ENCODE measurements at places on chromosomes 5 and 9.

GRCh38 chr5:112174959-112175594 lies 244.0 kb downstream of the EPB41L4A start:
- no peak for DNase-seq

DNA sequence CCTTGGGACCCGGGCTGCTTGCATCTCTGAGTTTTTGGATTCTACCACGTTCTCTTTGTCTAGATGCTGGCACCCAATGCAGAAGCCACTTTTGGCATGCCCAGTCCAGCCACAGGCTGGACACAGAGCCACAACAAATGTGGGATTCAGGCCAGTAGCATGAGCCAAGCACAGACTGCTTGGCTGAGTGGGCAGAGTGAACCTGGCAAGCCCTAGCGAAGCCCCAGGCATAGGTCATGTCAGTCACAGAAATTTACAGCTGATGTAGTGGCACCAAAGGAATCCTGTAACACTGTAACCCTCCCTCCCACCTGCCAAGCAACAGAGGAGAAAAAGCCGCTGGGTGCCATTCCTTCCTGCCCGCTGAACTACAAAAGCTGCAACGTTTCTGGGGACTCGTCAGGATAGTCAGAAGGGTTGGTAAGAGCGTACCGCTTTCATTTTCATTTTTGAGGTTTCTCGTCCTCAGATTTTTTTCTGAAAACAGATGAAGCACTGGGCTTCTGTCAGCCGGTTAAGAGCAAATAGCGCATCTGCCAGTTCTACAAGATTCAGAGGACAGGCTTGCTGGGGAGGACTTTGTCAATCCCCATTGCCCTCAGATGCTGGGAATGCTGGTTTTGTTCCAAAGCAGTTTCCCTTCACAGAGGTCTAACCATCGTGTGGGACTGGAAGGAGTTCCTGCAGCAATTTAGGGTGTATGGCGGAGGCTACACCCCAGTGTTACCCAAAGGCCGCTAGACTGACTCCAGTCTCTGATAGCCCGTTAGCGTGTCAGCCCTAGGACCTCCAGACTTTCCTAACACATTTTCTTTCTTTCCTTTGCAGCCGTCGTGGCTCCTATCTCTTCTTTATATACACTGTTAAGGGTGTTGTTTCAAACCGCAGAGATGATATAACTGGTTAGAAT lies 399.0 kb downstream of the HTR1A start:
- DNase-seq: no peak

- DNase-seq: no peak
Observed at GRCh38 chr5:76257897-76258296, 145.2 kb upstream of the IQGAP2 start.

DNA sequence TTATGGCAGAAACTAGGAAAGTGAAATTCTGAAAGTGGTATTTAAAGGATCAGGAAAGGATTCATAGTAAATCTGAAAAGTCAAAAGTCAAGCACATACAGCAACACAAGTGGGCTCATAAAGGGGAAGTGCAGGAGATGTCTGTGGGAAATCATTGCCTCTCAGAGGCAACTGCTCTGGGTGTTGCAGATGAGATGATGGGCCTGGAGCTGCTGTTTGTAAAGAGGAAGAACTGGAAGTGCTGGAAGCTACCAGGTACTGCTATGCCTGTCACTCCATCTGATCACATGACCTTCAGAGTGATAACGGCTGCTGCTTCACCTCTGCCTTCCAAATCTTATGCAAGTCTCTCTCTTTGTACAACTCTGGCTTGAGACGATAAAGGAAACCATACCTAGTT lies 55.9 kb downstream of the ADRB2 start:
- no peak for DNase-seq

- DNase-seq: peak; percentile 55
Observed at GRCh38 chr9:84297162-84297821, 43.3 kb downstream of the SLC28A3 start.

DNA sequence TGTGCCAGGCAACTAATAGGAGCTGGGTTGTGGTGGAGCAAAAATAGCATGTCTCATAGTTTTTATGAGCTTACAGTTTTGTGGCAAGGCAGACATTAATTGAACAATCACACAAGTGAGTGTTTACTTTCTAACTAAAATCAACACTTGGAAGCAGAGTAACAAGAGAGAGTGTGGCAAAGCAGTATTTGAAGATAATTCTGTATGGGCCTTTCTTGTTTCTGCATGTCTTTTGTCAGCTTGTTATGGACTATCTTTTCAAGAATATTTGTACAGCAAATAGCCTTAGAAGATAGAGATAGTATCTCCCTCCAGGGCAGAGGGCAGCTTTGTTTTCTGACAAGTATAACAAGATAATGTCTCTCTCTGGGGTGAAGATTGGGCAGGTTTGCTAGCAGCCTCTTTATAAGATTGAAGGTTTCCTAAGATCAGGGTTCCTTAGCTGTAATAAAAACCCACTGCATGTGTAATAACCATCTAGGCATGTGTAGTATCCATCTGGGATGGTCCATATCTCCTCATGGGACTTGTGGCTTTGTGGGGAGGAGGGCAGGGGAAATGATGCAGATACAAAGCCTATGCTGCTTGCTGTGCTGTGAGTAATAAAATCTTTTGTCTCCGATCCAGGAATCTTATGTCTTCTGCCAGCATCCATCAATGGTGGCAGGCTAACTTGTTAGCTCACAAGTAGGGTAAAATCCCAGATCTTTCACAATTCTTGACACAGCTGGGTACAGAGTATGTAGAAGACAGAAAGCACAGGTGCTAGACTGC lies 479.9 kb downstream of the KDM4C start:
- no peak for DNase-seq

DNA sequence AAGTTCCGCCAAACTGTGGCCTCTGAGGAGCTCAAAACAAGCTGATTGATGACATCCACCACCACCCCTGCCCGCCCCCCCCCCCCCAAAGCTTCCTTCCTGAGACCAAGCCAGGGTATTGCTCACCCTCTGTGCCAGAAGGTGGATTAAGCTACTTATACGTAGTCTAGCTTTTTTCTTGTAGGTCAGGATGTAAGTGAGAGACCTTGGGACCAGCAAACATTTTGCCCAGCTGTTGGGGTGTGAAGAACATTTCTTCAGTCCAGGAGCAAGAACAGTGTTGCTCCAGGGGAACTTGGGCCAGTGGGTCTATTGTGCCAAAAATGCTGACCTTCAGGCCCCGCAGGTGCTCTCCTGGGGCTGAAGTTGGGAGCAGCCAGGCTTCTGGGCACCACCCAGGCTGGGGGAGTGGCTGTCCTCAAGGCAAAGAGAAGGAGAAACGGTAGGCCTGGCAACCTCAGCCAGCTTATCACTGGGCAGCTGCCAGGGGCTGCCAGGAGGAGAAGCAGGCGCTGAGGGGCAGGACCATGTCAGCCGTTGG lies 18.0 kb downstream of the NEURL1B start:
- DNase-seq: no peak

- no peak for DNase-seq
Observed at GRCh38 chr5:176389135-176390123, 878 bp downstream of the HIGD2A start.

- no peak for DNase-seq
Observed at GRCh38 chr5:66406761-66407336, 189.3 kb upstream of the MAST4 start.

DNA sequence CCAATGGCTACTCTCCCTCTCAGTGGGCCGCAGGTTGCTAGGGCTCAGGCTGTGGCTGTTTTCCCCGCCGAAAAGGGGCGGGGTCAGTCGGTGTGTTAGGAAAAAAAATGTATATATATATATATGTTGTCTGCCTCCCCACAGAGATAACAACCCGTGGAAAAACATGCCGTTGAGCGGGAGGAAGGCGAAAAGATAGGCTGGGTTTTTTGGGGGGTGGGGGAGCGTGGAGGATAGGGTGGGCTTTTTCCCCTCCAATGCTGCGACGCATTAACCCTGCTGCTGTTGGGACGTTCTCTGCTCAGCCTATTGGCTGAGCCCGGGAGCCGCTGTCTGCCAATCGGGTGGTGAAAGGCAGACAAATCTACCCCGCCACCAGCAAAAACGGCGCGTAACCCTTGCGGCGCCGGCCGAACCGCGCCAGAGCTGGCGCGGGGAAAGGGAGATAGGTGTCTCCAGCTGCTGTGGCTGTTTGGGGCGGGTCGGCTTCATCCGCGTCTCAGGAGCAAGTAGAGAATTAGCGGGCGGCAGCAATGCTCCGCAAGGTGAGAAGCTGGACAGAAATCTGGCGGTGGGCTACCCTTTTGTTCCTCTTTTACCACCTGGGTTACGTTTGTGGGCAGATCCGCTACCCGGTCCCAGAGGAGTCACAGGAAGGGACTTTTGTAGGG lies at the start of gene PCDHGC4:
TSS of gene PCDHGC4 (plus strand) at position 390 of the 671 bp plus-strand sequence. CDS start at position 534, 144 bp downstream.
- no peak for DNase-seq

- no peak for DNase-seq
Observed at GRCh38 chr9:25935188-25935587, 256.9 kb upstream of the TUSC1 start.

DNA sequence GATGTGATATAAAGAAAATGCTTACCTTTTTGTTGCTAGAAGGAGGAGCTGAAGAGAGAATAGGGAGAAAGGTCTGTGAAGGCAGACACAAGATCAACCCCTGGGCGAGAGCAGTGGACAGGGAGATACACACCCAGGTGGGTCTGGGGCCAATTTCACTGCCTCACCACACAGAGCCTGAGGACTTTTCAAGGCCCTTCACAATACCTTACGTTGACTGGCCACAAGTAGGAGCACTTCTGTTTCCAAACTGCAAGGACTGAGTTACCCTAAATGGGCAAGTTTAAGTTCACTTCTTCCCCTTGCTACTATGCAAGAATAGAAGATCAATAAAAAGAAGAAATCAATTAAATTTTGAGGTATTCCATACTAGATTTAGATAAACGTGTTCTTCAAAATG lies 174.5 kb upstream of the SLC12A2 start:
- no peak for DNase-seq

- no peak for DNase-seq
Observed at GRCh38 chr9:4717815-4718214, 23.2 kb downstream of the AK3 start.

DNA sequence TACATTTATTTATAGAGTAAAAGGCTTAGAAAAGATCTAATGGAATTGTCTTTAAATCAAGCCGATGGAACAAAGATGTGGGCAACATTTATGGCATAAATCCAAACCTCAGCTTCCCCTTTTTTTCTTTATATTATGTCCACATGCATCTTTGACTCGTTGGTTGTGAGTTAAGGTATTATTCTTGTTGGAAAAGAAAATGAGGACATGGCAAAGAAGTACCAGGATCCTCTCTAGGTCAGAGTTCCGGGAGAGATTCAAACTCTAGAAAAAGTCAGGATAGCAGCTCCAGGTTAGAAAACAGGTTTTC lies 508 bp upstream of the NME5 start:
- no peak for DNase-seq

DNA sequence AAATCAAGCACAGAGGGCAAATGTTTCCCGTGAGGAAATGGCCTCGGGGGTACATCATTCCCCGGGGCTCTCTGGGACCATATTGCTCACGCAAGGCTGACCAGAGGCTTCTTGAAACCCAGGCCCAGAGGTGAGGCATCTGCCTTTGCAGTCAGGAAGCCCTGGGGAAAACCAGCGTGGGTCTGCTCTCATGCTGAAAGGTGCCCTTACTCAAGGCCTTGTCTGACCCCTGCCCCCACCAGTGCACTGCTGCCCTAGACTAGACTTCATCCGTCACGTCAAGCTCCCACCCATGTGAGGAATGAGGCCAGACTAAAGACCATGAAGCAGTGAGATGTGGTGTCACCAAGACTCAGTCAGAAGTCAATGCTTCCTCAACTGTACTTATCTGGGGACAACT lies 66.1 kb downstream of the PAX5 start:
- no peak for DNase-seq

GRCh38 chr5:137935694-137936093 lies 46.4 kb downstream of the PKD2L2 start:
- no peak for DNase-seq

DNA sequence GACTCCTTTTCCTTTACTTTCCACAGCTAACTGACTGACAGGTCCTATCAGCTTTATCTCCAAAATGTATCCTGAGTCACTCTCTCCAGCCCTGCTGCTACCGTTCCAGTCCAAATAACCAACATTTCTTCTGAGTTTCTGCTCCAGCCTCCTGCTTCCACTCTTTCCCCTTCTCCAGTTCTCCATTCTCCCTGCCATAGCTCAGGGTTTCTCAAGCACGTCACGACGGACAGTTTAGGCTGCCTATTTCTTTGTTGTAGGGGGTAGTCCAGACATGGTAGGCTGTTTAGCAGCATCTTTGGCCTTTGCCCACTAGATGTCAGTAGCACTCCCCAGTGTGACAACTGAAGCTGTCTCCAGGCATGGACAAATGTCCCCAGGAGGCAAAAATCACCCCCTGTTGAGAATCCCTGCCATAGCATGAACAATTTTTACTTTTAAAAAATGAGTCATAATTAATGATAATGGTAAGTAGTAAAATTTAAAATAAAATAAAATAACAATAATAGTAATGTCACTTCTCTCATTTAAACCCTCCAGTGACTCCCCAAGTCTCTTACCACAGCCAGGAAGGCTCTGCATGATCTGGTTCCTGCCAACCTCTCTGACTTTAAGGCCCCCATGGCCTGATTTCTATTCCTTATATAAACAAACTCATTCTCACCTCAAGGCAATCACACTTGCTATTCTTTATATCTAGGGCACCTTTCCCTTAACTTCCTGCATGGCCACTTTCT lies 105.4 kb upstream of the FER start:
- peak; percentile 26 for DNase-seq

DNA sequence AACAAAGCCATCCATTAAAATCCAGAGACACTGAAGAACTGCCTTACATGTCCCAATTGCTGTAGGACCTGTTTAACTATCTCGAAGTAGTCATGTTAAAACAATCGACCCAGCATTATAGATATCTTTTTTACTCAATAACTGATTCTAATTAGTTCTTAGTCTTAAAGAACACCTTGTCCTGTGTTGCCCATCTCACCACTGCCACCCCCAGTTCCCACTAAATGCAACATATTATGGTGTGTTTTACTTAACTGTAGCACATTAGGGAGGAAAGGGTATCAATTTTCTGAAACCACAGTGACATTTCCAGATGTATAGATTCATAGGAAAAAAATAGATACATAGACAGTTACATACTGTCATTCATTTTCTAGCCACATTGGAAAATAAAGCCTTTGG lies 221.2 kb downstream of the MEF2C start:
- no peak for DNase-seq

GRCh38 chr9:91677822-91678436 lies 254.3 kb upstream of the NFIL3 start:
- DNase-seq: no peak

DNA sequence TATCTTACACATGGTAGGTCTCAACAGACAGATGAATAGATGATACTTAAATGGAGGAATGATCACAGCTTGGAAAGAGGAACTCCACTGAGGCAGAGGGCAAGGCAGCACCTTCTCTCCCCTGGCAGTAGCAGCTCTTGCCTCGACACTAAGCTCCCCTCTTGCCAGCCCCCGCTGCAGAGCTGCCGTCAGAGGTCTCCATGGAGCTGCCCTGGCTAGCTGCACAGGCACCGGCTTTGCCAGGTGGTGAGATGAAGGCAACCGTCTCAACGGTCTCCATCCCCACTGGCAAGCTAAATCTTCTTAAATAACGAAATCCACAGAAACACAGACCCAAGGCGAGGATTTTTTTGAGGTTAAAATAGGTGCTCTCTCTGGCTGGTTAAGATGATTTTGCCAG lies 81.2 kb downstream of the CRB2 start:
- no peak for DNase-seq
